ENCODE measurements at places on chromosomes 2 and 18.

- no peak for DNase-seq
Observed at GRCh38 chr2:97726261-97727064, 13.1 kb downstream of the ZAP70 start.

DNA sequence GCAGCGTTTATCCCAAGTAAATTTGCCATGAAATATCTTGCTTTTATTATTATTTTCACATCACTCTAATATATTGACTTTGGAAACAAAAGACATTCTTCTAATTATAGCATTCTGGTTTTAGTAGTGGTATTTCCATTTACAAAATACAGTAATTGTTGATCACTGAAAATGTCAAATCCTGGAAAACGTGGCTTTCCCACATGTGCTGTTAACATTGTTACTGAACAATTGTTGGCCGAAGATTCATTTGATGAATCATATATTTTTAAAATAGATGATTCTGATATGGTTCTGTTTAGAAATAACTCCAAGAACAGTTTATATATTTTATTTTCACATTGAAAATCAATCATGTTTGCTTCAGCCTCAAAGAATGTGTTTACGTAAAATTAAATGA is 32.9 kb downstream of the SP140 start:
- DNase-seq, result no peak

DNA sequence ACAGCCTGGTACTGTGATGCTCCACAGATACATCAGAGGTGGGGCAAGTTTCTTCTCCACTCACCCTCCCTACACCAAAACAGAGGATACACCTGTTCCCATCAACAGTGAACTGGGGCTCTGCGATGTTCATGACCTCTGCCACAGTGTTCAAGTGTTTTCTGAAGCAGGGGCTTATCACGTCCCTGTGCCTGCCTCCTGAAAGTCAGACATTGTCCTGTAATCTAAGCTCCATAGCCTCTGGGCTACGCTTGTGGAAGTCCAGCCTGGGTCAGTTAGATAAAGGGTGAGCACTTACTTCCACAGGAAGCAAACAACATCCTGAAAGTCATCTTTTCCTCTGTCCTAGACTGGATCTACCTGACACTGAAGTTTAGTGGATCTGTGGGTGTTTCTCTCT is 20.2 kb upstream of the MRO start:
- DNase-seq, result no peak

GRCh38 chr18:73793386-73793785 is 354.2 kb downstream of the FBXO15 start:
- no peak for DNase-seq

- DNase-seq, result no peak
Observed at GRCh38 chr2:158505448-158505934, 48.7 kb downstream of the PKP4 start.

DNA sequence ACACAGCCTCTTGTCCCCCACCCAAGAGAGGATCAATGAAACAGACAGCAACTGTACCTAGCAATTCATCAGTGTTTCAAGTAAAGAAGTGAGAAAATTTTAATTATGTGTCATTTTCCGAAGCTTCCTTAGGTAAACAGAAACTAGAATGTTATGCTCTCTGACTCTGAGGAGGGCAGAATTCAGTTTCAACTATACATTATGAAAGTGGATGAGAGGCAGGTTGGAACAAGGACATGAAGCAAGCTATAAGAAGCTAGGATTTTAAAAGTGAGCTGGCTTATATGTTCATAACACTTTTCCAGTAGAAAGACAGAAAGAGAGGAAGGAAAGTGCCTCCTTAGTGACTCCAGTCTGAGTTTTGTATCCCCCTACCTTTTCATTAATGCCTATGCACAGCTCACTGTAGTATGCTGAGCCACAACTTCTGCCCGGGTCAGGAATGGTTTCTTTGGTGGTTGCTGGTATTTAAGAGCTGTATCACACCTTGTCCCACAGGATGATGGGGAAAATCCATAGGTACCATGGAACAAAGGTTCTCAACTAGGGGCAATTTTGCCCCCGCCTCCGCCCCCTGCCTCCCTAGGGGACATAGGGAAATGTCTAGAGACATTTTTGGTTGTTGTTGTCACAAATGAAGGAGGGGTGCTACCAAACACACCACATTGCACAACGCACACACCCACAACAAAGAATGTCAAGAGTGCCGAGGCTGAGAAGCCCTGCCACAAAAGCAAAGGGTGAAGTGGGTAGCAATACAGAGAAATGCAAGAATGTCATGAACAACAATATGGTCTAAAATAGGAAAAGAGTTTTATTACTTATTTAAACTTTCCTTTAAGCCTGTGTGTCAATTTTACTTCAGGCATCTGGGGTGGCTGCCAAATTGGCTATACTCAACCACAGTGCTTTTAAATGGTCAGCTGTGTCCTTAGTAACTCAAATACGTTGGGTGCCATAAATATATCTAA is 161.0 kb upstream of the ZFP36L2 start:
- DNase-seq, result no peak

DNA sequence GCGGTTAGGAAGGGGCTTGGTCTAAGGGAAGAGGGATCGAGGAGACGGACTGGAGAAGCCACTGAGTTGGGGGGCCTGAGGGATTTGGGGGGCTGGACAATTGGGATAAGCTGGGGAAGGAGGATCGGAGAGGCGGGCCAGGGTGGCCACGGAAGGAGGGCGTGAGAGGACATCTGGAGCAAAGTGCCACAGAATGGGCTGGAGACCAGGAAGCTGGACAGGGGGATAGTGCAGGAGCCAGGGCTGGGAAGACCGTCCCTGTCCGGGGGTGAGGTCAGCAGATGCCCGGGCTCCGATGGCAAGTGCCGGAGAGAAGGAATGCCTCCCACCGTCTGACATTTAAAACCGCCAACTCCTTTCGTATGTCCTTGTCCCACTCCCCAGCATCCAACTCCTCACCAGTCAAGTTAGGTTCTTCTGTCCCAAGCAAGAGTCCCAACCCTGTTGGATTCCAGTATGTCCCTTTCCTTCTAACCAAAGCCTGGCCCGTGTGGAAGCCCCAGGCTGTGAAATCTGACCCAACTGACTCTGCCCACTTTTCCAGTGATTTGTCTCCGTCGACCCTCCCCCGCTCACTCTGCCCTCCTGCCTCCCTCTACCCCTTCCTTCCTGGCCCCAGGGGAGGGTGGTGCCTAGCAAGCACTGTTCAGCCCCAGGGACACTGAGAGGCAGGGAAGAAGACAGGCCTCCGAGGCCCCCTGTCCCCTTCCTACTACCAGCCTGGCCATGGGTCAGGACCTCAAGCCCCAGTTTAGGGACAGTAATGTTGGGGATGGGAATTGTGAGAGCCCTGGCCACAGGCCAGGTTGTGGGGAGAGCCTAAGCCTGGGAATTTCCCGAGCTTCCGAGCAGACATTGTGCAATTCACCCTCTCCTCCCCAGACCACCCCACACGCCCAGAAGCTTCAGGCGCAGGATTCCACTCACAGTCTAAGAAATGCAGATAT is 31.5 kb upstream of the TMBIM1 start:
- no peak for DNase-seq

- no peak for DNase-seq
Observed at GRCh38 chr2:152038441-152038958, 60.3 kb downstream of the CACNB4 start.

DNA sequence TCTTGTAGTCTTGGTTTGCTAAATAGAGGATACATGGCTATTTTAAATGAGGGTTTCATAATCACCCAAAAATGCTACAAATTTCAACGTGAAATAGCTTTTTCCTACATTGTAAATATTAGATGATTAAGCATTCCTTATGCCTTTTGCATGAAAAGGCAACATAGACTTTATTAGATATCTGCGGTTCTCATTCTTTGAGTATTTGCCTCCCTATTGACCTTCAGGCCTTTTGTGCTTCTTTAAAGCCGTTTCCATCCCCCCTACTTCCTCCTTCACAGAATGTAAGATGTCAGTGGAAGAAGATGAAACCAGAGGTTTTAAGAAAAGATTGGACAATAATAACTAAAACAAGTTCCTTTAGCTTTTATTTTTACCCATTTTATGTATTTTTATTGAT is 144.1 kb downstream of the UBE2E3 start:
- no peak for DNase-seq

GRCh38 chr2:157698430-157698829 is 69.8 kb upstream of the ACVR1C start:
- no peak for DNase-seq

- no peak for DNase-seq
Observed at GRCh38 chr2:199147216-199147615, 310.5 kb downstream of the SATB2 start.

GRCh38 chr18:38077229-38077628 is 511.6 kb upstream of the CELF4 start:
- no peak for DNase-seq

DNA sequence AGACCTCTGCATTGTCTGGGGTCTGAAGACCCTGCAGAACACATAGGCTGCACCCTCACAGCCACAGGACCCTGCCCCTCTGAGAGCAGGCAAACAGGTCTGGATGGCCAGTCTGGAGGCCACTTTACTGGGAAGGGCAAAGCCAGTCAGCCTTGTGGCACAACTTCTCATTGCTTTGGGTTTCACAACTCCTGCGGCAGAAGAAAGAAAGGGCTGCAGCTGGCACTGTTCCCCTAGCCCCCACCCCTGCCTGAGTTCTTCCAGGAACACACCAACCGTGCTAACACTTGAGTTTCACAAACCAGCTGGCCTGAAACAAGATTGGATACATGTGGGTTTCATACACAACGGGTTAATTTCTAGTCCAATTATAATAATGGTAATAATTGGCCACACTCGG is 276.5 kb upstream of the MGAT5 start:
- no peak for DNase-seq

Measured in hematopoietic multipotent progenitor cell treated with erythropoietin and hydrocortisone succinate and interleukin-3 and kit ligand, for 15 days (in vitro differentiated cells).